ENCODE measurements at places on chromosomes 1 and 21.

DNA sequence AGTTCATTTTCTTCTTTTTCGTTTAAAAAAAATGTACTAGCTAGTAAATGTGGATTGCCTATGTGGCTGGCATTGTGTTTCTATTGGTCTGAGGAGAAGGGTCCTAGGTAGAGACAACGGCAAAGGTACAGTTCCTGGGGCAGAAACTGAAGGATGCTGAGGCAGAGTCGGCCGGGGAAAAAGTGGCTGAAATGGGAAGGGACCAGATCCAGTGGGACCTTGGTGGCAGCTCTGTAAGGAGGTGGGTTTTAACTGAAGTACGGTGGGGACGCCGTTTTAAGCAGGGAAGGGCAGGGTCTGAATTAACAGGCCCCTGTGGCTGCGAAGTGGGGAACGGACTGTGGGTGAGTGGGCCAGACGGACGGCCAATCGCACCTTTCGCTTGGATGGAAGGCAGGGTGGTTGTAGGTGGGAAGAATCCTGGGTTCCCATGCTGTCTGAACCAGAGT lies 420 bp upstream of the VPS13D start:
- no peak for DNase-seq

DNA sequence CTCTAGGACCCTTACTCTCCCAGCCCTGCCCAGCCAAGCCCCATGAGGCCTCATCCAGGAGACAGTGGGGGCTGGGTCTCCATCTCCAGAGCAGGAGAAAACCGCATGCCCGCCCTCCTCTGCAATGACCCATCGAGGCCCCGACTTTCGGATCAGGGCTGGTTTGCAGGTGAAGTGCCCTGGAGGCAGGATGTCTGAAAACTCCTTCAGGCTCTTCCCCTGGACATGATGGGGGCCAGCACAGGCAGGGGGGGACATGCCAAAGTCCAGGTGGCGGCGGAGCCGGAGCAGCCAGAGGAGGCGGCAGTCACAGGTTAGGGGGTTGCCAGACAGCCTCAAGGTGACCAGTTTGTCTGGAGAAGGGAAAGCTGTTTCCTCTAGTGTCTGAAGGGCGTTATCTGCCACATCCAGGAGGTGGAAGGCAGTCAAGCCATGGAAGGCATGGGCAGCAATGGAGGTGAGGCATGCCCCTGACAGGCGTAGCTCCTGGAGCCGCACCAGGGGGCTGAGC lies 3.9 kb downstream of the LINGO4 start:
- no peak for DNase-seq

DNA sequence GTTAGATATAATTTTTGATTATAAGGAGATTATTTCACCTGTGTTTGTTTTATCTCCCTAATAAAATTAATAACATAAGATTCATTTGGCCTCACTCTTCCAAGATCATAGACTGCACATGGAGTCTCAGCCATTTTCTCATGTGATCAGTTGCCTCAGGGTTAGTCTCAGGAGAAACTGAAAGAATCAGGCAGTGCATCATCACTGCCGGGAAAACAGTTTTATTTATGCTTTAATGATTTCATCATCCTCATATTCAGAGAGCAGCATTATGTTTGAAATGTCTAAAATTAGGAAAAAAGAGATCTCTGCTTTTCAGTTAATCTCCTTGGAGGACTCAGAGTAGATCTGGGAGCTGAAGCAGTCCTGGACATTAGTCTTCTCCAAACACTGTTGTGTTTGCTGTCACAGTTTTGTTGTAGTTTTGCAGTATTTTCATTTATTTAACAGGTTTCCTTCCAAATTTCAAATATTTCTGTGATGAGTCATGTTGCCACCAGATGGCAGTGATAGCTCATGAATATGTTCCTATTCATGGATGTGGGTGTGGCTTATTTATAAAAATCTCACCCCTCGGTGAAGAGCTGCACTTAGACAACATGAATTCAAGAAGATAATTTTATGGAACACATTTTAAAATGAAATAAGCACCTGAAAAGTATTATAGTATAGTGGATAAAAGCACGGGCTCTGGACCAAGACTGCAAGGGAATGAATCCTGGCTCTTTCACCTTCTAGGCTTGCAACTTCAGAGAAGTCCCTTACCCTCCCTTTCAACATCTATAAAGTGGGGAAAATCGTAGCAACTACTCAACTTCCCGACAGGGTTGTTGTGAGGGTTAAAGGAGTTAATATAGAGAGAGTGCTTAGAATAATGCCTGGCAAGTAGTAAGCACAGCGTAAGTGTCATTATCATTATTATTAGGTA lies 31.2 kb downstream of the CHD1L start:
- DNase-seq: peak; percentile 22

DNA sequence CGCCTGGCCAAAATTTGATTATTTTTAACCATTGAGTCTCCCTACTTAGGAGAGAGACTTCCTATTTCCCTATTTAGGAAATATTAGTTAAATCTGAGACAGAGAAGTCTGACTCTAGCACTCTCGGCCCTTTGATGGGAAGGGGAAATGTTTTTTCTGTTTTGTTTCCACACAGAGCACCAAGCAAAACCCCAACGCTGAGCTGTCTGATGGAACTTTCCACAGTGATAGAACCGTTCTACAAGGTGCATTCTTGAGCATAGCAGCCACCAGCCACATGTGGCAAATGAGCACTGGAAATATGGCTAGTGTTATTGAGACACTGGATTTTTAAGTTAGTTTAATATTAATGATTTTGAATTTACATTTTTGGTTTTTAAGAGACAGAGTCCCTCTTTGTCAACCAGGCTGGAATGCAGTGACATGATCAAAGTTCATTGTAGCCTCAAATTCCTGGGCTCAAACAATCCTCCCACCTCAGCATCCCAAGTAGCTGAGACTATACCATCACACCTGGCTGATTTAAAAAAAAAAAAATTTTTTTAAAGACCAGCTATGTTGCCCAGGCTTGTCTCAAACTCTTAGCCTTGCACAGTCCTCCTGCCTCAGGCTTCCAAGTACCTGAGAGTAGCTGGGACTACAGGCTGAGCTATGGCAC lies 77.3 kb upstream of the GALNT2 start:
- DNase-seq: no peak

DNA sequence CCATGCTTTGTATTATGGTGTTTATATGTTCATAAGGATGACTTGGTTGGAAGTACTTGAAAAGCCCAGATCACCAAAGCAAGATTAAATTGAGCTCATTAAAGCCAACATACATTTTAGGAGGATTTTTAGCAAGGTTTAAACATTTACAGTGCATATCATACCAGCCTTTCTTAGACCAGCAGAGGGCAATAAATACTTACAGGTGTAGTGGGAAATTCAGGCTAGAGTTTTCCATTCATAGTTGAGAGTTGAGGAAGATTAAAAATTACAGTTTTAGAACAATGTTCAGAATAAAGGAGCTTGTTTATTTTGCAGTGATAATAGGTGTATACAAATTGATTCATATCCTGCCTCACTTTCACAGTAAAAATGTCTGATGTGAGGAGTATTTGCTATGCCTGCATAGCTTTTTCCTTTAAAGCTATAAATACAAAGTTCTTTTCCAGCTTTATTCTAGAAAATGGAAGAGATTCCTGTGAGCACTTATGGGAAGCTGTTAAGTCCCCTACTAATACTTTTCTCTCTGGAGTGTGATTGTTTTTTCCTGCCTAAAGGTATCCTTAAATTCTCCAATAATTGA lies 35.3 kb downstream of the DTL start:
- DNase-seq: no peak

DNA sequence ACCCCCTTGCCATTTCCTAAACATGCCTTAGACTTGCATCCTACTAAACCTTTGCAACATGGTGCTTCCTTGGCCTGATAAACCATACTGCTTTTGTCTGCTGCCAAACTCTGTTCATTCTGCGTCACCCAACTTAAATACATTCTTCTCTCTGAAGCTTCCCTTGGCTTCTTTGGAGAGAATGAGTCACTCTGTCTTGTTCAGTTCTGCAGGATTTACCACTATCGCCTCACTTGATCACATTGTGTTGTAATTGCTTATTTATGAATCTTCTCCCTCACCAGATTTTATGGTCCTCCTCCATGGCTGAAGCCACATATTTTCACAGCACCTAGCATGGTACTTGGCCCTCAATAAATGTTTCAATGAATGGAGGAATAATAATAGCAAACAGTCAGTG lies 21.7 kb upstream of the TUT4 start:
- DNase-seq: no peak

GRCh38 chr1:10969267-10969970 lies 43.0 kb upstream of the TARDBP start:
- DNase-seq: no peak

DNA sequence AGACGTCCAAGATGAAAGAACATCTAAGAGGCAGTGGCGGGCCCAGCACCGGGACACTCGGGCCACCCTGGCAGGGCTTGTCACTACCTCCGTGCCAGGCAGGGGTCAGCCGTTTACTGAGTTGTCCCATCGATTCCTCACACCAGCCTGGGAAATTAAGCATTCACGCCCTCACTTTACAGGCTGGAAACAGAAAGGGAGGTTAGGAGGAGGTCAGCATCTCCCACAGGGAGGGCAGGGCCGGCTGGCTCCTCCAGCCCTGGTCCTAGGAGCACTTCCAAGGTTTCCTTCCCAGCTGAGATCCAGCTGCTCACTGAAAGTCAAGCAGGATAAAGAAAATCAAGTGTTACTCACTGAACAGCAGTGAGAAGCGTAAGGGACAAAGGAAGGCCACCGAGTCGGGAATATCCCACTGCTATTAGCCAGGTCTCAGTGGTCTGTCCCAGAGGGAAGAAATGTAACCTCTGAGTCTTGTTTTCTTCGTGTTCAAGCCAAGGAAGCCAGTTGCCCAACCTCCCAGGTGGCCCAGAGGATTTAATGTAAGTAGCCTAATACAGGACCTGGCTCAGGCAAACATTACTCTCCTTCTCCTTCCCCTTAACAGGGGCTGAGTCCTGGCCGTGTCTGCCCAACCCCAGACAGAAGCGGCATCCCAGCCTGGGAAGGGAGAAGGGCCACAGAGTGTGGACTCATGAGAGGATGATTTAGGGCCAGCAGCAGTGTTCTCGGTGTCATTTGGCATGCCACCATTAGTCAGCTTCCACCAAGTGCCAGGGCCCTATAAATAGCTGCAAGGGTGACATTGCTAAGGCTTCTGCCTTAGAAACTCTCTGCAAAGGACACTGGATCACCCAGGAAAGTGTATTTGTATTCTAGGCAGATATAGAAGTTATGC lies 203.1 kb upstream of the GALNT2 start:
- no peak for DNase-seq

GRCh38 chr1:192550922-192551534 lies 24.5 kb upstream of the RGS1 start:
- no peak for DNase-seq

DNA sequence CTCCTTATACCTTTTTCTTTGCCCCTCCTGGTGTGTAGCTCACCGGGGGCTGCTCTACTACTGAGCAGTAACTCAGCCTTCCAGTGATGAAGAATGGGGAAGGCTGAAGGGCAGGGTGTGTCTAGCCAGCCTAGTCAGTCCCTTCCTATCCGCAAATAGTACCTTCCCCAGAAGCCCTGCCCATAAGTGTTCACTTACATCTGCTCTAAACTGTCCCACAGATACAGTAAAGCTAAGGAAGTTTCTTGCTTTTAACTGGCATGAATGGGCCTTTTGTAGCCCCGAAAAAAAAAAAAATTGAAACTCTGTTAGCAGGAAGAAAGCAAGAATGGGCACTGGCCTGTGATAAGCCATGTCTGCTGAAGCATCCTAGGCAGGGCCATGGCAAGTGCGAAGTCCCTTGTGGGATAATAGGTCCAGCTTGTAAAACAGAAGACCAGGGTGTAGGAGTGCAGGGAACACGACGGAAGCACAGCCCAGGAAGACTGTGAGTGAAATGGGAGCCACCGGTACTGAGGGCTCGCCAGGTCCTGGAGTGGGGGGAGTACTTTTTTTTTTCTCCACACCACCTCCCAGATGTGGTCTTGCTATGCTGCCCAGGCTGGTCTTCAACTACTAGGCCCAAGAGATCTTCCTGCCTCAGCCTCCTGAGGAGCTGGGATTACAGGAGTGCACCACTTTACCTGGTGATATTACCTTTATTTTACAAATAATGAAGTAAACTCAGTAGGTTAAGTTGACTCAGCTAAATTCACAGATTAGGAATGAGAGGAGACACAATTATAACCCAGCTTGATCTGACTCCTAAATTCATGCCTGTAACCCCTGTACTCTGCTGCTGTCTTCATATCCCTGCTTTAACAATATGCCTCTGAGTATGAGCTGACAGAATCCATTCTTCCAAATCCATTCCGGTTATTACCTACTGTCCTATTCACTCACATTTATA lies 347.5 kb downstream of the SMYD3 start:
- no peak for DNase-seq

- DNase-seq: no peak
Measured at GRCh38 chr1:16233431-16233830, 3.6 kb downstream of the CPLANE2 start.

- DNase-seq: no peak
Measured at GRCh38 chr1:98421085-98421435, 240.5 kb upstream of the SNX7 start.

DNA sequence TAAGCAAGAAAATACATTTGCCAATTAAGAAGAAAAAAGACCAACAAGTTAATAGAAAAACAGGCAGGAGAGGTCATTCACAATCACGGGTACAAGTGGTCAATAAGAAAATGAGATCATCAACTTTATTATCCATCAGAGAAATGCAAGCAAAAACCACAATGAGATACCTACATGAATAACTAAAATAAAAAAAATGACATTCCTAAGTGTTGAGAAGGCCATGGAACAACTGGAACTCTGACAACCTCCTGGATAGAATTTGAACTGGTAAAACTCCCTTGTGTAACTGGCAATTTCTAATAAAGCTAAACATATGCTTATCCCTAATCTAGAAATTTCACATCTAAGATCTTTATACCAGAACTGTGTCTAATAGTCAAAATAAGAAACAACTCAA lies 135.4 kb upstream of the BACE2 start:
- no peak for DNase-seq

DNA sequence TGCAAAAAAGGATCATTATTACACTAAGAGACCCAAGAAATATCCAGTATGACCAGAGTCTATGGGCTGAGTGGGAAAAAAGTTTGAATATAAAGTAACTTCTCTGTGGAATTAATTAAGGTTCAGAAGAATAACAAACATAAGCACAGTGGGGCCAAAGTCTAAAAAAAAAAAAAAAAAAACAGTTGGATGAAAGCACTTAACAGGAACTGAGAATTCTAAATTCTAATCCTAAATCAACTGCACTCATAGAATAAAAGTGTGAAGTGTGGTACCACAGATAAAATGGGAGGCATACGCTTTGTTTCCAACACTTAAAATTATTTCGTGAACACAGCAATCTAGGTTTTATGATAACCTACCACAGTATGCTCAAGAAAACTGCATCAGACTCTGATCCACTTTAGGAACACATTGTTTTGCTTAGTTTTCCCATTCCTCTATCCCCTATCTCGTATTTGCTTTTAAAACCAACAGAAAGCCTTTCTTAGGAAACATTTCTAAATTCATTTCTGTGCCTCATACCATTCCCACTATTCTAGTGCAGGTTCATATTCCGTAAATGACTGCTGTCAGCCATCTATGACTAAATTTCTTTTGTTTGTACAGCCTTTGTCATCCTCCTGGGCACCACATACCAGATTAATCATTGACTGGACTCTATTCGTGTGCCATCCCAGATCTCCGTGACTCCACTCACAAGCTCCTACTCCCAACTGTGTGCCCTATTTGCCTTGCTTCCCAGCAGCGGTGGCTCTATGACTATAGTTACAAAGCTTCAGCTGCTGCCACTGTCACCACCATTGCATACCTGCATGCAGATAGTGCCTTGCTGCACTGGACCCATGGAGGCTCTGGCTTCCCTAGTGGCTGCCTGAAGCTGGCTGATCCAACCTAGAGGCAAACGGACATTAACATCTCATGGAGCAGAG lies 24.9 kb downstream of the CHML start:
- DNase-seq: no peak

All from effector memory CD4-positive, alpha-beta T cell (primary cell).